ENCODE measurements at places on chromosomes 11 and 22.

- DNase-seq = no peak
These were observed 42.8 kb downstream of the TRIM66 start for GRCh38 chr11:8639655-8640054.

DNA sequence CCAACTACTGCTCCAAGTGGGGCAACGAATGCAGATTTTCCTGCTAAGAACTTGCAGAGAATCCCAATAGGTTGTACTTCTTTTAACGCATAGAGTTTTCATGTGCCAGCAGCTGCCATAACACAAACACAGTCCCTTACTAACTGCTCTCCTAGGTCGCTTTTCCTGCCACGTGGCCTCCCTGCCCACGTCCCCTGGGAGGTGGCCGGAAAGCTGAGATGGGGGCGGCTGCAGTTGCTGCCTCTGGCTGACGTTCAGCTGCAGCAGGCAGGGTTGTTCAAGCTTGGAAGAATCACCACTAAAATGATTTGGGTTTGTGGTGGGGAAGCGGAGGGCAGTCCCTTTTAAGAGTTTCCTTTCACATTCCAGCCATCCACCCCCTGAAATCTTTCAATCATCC is 39.3 kb downstream of the ZNF202 start:
- no peak for DNase-seq

GRCh38 chr11:841981-842369 is 354 bp downstream of the POLR2L start:
- peak; percentile 35 for DNase-seq

DNA sequence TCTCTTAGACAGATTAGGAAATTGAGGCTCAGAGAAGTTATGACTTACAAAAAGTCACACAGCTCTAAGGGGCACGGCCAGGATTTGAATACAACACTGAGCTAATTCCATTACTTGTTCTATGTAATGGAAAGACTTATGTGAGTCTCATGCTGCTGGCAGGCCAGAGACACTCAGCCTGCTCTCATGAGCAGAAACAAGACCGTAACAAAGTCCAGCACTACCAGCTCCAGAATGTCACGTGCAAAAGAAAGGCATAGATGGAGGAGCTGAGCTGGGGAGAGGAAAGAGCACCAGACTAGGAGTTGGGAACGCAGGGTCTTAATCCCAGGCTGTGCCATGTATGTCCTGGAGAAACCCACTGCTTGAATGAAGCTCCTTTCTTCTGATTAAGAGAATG is 1.8 kb downstream of the CHRDL2 start:
- no peak for DNase-seq

- no peak for DNase-seq
These were observed 1165.1 kb downstream of the LRRC4C start for GRCh38 chr11:40294349-40294735.

DNA sequence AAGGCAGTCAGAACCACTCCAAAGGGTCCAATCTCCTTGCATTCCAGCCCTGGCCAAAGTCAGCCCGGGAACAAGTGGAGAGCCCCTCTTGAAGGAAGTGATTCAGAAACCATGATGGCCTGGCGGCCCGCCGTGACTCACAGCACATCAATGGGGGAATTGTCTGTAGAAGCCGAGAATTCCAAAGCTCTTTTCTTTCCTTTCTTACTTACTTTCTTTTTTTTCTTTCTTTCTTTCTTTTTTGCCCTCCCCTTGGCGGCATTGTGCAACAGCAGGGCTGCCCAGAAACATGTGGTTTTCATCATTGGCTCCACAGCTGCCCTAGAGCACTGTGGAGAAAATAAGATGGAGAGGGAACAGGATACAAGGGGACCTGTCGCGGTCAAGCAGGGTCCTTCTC is 140.2 kb upstream of the TIMP3 start:
- DNase-seq = no peak

DNA sequence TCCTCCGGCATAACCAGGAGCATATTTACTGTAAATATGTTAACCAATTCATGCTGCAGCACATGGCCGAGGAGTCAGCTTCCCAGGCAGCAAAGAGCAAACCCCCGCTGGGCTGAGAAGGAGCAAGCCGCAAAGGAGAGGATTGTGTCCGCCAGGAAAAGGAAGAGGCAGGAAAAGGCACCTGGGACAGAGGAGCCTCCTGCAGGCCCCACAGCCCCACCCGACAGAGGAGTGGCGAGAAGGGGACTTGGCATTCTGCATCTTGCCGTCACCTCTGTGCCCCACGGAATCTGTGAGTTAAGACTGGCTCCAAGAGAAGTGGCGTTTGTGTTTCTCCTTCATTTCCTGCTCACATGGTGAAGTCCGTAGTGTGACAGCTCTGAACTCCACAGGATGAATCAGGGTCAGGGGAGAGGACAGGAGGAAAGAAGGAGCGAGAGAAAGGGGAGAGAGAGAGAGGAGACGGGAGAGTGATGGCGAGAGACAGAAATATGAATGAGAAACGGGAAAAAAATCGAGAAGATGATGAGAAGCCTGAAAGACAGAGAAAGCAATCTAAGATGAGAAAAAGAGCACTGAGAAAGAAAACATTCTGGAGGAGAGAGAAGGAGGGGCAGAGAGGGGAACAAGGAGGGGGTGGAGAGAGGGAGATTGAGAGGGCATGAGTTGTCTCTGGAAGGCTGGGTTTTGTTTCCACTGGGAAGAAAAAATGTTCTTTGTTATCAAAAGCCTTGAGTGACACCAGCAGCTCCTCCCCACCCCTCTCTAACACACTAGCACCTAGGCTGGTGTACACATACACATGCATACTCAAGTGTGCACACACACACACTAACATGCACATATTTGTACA is 489.6 kb downstream of the MN1 start:
- no peak for DNase-seq

DNA sequence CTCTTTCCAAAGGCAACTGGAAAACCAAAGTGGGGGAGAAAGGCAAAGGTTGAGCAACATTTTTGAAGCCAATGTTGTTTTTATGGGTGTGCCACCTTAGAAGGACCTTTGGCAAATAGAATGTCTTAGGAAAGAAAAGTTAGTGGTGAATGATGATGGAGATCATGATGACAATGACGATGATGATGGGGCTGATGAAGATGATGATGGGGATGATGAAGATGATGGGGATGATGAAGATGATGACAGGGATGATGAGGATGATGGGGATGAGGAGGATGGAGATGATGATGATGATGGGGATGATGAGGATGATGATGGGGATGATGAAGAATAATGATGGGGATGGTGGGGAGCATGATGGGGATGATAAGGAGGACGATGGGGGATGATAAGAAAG is 78.4 kb upstream of the MTMR2 start:
- no peak for DNase-seq

GRCh38 chr11:62805961-62806441 is 761 bp upstream of the NXF1 start:
- no peak for DNase-seq

GRCh38 chr11:33635161-33635560 is 65.5 kb downstream of the C11orf91 start:
- no peak for DNase-seq

DNA sequence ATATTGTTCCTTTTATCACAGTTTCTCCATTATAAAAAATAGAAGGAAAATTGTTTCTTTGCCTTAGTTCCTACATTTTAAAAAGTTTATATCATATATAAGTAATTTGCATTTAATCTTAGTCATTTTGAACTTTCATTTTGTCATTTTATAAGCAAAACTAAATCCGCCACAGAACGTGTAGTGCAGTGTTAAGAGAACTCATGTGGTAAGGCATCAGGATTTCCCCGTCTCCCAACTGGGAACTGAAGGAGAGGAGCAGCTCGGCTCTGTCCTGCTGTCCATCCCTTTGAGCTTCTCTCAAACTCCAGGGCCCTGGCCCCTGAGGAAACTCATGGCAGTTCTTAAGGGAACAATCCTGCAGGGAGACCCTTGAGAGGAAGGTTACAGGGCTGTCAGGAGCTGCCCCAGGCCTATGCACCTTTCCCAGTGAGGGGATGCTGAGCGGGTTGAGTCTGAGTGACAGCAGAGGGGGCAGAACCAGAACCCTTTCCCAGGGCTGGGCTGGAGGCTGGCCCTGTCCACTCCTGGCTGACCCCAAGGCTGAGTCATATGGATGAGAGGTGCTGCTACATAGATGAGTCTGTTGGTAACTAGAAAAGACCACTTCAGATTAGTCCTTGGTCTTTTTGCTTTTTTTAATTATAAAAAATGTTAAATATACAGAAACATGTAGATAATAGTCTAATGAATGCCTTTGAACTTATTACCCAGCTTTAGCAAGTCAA is 333.1 kb downstream of the TBC1D22A start:
- DNase-seq = no peak

- no peak for DNase-seq
These were observed 4.0 kb downstream of the MYO18B start for GRCh38 chr22:25746012-25746373.

GRCh38 chr11:78542007-78542406 is 32.7 kb downstream of the NARS2 start:
- DNase-seq = no peak

DNA sequence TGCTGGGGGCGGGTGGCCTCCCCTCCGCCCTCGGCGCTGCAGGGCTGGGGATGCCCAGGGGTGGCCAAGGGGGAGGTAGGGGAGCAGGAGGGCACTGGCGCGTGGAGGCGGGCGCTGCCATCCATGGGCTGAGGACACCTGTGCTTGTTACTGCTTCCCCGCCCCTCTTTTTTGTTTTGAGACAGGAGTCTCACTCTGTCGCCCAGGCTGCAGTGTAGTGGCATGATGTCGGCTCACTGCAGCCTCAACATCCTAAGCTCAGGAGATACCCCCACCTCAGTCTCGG is 683 bp upstream of the FADS3 start:
- no peak for DNase-seq

DNA sequence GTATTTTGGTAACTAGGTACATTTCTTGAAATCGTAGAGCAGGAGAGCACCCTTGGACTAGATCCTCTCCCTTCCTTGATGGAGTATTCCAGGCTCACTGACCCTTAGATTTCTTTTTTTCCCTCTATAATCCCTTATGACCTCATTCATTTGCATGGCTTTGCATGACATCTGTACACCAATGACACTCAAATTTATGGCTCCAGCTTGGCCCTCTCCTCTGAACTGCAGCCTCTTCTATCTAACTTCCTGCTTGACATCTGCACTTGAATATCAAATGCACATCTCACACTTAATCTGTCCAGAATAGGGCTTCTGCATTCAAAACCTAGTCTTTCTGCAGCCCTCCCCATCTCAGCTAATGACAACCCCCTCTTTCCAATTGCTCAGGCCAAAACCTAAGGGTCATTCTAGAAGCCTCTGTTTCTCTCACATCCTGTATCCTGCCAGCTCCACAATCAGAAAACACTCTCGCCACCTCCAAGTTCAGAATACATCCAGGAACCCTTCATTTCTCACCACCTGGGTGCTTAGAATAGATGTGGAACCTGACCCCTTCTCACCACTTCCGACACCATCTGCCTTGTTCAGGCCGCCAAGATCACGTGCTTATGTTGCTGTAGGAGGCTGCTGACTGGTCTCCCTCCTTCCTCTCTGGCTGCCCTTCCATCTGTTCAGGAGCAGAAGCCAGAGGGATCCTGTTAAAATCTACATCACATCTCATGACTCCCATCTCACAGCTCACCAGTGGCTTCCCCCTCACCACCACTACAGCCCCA is 138.9 kb upstream of the MTNR1B start:
- DNase-seq = no peak

DNA sequence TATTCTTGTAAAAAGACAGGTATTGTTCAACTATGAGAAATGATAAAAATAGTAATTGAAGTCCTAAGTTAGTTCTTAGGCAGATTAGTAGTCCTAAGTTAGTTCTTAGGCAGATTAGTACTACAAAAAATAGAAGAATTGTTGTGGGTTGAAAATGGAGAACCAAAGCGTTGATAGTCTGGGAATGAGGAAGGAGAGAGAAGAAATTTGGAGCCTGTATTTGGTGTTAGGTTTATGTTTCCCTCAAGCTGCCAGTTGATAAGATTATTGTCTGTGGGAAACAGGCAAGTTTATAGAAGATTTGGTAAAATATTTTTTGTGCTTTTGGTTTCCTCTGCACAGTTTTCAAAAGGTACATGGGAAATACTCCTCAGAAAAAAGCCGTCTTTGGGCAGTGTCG is 3.6 kb downstream of the BCO2 start:
- peak; percentile 43 for DNase-seq

DNA sequence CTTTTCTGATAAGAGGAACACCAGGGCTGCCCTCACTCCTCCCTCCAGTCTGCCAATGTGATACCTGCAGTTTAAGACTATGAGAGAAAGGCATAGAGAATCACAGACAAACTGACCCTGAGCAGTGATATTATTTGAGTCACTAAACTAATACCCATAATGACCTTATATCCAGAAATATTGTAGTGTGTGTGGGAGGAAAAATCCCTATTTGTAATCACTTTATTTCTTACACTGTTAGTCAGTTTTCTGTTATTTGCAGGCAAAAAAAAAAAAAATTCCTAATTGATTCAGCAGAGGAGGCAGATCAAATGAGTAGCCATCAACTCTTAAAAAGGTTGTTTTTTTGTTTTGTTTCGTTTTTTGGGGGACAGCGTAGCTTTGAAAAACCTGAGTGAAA is 82.5 kb downstream of the MAML2 start:
- no peak for DNase-seq

GRCh38 chr22:42581762-42582716 is 28.3 kb downstream of the SERHL2 start:
- DNase-seq = peak; percentile 34

DNA sequence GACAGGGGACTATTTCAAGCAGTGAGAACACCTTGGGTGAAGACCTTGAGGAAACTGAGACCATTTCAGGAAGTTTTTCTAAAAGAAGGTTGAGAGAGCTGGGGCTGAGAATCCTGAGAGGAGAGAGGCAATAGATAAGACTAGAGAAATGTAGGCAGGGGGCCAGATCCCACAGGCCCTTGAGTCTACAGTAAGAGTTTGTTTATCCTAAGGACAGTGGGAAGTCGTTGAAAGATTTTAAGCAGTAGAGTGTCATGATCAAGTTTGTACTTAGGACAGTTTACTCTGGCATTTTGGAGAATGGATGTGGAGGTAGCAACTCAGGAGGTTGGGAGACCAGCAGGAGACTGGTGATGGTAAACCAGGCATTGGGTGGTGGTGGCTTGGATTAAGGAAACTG is 17.1 kb downstream of the HSD17B12 start:
- DNase-seq = no peak

DNA sequence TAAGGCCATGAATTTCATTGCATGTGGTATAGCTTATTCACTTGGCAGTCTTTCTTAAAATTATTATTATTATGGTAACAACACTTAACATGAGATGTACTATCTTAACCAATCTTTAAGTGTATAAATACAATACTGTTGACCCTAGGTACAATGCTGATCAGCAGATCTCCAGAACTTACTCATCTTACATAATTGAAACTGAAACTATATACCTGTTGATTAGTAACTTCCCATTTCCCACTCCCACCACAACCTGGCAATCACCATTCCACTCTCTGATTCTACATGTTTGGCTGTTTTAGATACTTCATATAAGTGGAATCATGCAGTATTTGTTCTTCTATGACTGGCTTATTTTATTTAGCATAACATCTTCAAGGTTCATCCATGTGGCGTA is 150.2 kb upstream of the POU2AF2 start:
- DNase-seq = no peak

DNA sequence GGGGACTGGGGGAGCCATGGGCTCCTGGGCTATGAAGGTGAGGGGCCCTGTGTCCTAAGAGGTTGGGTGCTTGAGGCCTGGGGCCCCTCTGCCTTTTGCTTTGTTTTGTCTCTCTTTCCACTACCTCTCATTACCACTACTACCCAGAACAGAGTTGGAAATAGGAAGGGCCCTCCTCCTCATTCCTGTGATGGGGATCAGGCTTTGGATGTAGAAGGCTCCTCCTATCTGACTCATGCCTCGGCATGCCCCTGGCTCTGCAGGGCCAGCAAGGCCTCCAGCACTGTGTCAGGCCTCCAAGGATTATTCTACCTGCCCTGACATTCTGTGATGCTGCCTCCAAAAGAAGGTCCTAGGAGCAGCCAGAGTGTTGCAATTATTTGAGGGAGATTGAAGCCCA is 766 bp downstream of the IZUMO1R start:
- DNase-seq = no peak

Data from Kasumi-1 (cell line).